ENCODE measurements at places on chromosomes 3 and 15. TPM values are rescaled to one million over a fixed set of nuclear protein-coding genes. Genes with fewer than 3 reads are reported as not detected.

The CIDEC gene
- not detected for total RNA-seq

DNA sequence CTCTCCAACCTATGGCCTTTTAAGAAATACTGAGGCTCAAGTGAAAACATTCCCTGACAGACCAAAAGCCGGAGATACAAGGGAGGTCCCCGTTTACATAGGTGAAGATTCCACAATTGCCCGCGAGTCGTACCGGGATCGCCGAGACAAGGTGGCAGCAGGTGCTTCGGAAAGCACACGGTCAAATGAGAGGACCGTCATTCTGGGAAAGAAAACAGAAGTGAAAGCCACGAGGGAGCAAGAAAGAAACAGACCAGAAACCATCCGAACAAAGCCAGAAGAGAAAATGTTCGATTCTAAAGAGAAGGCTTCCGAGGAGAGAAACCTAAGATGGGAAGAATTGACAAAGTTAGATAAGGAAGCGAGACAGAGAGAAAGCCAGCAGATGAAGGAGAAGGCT, 24.8 kb downstream of the SYNM start:
- no peak for DNase-seq

DNA sequence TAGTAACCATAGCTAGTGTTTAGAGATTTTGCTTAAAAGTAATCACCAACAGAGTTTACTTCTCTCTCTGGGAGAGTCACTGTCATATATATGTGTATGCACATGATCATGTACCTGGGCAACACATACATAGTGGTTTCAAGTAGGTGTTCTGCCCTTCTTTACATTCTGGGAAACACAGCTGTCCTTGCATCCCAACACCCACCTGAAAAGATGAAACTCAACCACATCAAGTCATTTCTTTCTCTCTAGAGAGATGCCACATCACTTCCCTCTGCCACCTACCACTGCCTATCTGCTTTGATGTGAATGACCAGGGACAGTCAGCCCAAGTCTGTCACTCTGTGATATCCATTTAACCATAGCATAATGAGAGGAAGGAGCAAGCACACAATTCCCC, 155.8 kb upstream of the GADL1 start:
- DNase-seq: no peak

The SH2D7 gene
- not detected for total RNA-seq

The MST1 gene
- total RNA-seq: 3.4 TPM

Data from RPMI7951 (cell line).